ENCODE measurements at places on chromosomes 6 and 20.

DNA sequence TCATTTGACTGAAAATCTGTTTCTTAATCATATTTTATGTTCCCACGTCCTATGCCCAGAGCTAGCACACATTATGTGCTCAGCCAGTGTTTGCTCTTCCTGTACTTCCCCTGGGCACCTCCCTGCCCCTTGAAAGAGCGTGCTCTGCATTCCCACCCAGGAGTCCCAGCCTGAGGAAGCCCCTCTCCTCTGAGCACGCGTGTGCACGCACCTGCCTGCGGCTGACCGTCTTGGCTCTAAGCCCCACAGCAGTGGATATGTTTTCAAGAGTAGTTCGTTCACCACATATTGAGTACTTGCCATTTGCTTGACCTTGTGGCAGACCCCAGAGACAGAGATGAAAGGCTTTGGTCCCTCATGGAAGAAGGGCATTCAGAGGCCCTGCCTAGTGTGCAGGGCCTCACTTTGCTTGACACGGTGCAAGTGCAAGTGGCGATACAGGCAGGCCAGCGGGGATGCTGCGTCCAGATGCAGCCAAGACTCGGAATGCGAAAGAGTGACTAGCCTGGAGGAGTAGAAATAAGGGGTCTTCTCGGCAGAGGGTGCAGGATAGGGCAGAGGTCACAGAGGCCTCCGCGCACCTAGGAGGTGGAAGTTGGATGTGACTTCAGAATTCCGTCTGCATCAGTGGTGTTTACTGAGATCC, 14.1 kb downstream of the SYNDIG1 start:
- DNase-seq = no peak

DNA sequence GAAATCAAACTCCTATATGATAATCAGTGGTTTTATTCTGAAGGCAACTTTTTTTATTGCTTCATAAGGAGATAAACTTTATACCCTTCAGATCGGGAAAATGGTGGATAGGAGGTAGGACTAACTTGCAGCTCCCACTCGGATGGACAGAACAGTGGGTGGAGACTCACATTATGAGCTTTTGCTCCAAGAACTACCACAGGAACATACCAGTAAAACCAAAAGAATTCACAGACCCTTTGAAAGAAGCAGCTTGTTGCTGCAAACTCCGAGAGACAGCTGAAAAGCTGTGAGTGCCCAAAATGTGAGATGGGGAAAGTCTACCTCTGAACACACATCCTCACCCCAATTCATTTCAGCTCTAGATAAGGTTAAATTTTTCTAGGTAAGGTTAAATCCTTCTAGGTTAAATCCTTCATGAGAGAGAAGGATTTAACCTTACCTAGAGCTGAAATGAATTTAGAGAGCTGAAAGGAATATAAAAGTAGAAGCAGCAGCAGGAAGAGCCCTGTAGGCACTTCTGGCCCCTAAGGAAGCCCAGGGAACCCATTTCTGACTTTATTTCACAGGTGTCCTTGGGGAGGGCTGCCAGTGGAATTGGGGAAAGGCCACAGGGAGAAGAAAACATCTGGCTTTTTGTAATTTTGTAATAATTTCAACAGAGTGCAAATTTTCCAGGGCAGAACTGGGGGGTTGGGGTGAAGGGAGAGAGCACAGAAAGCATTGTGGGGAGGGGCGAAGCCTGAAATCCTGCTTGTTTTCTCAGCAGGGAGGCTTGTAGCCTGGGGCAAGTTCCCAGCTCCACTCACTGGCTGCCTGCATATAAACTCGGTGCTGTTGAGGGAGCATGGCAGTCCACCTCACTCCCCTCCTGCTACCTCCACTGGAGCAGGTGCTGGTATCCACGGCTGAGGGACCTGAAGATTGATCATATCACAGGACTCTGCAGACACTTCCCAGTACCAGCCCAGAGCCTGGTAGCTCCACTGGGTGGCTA, 65.9 kb upstream of the HCRTR2 start:
- no peak for DNase-seq

- peak; percentile 71 for DNase-seq
Measured at GRCh38 chr6:44221291-44221960, 2.0 kb upstream of the SLC29A1 start.

- DNase-seq = no peak
Measured at GRCh38 chr20:63056236-63057170, 49.7 kb upstream of the BHLHE23 start.

DNA sequence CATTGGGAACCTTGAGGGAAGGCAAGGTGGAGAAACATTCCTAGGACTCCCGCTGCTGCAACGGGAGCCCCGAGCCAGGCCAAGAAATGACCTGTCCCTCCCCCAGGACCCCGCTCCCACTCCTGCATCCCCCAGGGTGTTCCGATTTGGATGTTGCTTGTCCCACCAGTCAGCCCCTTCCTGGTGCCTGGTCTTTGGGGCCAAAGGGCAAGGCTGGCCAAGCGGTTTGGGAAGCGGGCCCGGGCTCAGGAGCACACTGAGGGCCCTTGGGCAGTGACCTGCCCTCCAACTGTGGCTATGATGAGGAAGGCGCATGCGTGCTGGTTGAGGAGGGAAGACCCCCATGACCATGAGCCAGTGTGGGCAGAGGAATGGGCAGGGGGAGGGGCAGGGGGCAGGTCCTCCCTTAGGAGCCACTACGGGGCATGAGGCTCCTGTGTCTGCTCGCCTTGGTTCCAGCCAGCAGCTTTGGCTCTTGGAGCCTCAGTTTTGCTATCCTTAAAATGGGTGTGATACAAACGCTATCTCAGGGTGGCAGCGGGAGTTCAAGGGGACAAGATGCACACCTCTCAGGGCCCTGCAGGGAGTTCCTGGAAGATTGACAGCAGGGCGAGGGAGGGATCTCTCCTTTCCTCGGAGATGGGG, 50.4 kb downstream of the RBM38 start:
- DNase-seq = no peak

- DNase-seq = no peak
Measured at GRCh38 chr6:163370464-163371117, 43.9 kb upstream of the QKI start.

GRCh38 chr6:1449896-1450295, 60.5 kb downstream of the FOXF2 start:
- DNase-seq = no peak

DNA sequence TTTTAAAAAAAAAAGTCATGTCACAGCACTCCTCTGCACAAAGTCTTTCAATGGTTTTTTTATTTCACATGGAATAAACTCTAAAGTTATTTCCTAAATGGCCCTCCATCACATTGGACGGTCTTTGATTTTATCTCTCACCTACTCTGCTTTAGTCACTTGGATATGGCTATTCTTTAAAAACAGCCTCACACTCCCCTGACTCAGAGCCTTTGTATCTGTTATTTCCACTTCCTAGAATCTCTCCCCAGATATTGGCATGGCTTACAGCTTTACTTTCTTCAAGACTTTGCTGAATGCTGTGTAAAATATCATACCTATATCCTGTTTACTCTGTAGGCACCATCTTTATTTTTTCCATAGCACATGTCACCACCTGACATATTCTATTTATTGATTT, 194.7 kb upstream of the MCHR2 start:
- no peak for DNase-seq

- DNase-seq = no peak
Measured at GRCh38 chr20:62660768-62661167, 18.5 kb downstream of the SLCO4A1 start.

GRCh38 chr6:16028966-16029365, 99.9 kb upstream of the MYLIP start:
- DNase-seq = no peak

DNA sequence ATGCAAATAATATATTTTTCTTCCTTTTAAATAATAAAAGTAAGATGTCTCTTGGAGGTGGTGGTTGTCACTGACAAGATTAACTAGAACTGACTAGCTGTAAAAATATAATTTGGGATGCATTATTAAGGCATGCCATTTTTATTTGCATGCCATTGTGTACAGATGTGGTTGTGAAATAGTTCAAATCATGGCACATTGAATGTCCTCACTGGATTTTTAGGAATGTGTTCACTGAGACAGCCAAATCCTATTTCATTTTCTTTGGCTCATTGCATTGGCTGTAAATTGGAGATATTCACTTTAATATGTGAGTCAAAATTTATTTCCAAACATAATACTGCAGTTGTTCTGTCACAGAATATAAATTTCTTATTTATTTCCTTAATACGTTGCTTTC, 62.3 kb downstream of the ESR1 start:
- no peak for DNase-seq

DNA sequence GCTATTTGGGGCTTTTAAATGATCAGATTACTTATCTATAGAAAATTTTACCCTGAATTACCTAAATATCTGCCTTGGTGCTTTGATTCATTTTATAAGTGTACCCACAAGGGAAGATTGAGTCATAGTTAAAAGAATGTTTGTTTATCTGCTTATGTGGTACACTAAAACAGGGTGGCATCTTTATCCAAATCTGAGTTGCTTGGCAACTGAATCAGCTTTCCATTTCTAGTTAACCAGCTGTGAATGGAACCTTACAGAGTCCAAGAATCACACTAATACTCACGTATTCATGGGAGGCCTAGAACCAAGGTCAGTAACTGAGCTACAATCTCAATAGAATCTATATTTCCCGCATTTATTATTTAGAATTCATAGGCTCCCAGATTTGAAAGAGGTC, 44.0 kb upstream of the CAP2 start:
- no peak for DNase-seq

- no peak for DNase-seq
Measured at GRCh38 chr6:157997893-157998608, 16.4 kb downstream of the SYNJ2 start.

DNA sequence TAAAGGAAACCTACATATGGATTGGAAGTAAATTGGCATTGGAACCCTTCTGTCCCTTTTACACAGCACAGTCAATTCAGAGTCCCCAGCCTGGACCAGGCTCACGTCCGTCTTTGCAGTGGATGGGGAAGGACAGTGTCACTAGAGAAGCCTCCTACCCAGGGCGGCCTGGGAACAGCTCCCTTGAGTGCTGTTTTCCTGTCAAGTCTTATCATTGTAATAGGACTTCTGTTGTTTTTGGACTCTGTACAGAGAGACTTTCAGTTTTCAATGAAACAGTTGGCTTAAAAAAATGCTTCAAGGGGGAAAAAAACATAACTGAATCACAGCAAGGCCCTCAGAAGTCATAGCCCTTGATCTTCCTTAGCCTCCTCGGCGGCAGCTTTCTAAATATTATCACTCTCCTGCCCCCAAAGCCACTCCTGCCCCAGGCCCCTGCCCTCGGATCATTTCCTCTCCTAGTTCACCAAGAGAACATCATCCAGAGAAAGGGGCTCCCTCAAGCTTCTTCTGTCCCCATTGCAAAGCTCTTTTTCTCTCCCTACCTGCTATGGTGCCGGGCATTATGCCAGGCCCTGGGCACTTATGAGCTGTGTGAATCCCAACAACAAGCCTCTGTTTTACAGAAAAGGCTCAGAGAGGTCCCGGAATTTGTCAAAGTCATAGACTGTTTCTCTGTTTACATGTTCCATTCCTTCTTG, 37.8 kb upstream of the CNKSR3 start:
- no peak for DNase-seq

DNA sequence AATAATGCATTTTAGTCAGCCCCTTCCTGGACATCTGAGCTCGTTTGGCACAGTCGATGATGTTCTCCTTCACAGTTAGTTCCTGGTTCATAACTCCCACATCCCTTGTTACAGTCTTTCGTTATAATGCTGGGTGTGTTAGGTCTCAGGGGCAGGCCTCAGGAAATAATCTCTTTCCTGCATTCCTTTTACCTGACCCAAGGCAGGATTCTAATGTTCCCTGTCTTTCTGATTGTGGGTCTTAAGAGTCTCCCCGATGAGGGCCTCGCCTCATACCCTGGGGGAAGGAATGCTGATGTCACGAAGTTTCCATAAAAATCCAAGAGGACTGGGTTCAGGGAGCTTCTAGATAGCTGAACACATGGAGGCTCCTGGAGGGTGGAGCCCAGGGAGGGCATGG, 104.0 kb upstream of the CARMIL1 start:
- DNase-seq = no peak

GRCh38 chr6:11460001-11460668, 77.4 kb upstream of the TMEM170B start:
- DNase-seq = no peak

DNA sequence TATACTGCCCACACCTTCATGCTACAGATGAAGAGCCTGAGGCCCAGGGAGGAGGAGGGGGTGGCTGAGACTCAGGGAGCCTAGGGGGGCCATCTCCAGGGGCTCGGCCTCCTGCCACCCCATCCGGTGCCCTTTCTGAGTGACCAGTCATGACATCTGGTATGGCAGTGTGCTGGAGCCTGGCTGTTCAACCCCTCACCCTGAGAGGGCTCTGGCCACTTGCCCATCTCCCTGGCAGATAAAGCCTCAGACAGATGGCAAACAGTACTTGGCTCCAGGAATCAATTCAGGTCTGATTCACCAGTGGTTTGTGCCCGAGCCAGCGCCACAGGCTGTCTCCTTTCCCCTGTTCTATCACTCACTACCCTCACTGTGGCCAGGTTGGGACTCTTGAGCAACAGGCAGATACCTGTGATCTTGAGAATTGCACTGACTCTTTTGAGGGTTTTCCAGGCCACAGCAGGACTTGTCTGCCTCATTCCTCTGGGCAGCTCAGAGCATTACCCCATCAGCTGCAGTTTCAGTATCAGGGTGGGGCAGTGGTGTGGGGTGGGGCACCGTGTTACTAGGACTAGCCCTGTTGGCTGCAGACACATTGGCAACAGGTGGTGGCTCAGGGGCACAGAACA, 22.8 kb downstream of the SRSF3 start:
- DNase-seq = no peak

GRCh38 chr20:32823737-32824588, 4.2 kb downstream of the MAPRE1 start:
- DNase-seq = no peak

DNA sequence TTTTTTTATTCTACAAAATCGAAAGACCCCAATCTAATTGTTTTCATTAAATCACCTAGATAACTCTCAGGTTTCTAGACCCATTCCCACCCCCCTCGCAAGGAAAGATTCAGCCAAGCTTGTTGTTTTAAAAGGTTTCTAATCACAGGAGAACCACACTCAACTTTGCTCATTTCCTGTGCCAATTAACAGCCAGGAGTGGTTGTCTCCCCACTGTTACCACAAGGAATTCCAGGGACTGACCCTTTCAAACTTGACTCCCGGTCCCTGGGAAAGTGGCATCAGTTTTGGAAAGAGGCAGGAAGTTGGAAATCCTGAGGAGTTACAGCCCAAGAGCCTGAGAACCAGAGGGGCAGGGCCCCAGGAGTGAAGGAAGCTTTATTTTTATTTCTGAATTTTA, 561.3 kb upstream of the JAG1 start:
- DNase-seq = no peak

DNA sequence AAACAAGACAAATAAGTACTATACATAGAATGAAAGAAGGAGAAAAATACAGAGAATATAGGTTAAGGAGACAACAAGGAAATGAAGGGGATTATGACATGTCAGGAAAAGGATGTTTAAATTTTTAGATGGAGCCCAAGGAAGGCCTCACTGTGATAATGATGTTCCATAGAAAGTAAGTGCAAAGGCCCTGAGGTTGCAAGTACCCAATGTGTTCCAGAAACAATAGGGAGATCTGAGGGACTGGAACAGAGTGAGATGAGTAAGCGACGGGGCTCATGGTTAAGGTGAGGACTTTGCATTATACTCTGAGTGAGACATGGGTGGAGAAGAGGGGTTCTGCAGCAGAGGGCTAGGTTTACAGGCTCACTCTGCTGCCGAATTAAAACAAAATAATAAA, 122.8 kb upstream of the BCLAF1 start:
- no peak for DNase-seq
